RKO (cell line): ENCODE measurements at places on chromosomes 12 and 14.

DNA sequence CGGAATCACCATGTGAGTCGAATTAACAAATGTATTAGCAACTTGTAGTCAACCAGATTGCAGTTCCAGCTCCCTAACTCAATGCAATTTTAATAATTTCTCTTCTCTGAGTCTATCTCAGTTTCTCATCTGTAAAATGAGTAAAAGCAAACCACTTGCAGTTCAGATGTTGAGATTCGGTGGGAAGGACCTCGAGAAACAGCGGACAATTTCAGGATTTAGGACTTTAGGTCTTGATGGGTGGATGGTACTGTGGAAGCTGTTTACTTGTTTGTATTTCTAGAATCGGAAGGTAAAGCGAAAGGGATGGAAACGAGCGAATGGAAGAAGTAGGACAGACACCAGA, 510 bp upstream of the TTC8 start:
- DNase-seq, result no peak

- no peak for DNase-seq
Measured at GRCh38 chr14:90507428-90507827, 110.6 kb downstream of the CALM1 start.

- DNase-seq, result no peak
Measured at GRCh38 chr14:51638071-51638944, 13.4 kb upstream of the FRMD6 start.

DNA sequence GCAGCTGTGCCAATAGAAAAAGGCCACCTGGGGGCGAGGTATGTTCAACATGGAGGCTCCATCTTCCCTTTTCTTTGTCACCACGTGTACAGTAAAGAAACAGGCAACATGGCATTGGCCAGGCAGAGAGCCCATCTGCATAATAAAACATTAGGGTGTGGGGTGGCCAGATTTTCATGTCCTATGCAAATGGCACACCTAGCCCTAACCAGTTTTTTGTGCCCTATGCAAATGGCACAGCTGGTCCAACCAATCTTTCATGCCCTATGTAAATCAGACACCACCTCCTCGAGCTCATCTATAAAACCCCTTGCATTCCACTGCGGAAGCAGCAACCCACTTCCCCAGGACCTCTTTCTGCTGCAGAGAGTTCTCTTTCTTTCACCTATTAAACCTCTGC, 149.1 kb upstream of the RGS6 start:
- DNase-seq, result no peak

GRCh38 chr12:103680591-103681141, 93.6 kb downstream of the STAB2 start:
- DNase-seq, result no peak
